ENCODE measurements at places on chromosomes 3 and 15.

- DNase-seq, result no peak
Observed at GRCh38 chr15:69524296-69524695, 71.7 kb downstream of the RPLP1 start.

- peak; percentile 16 for DNase-seq
Observed at GRCh38 chr3:129313415-129313664, 34.7 kb downstream of the HMCES start.

GRCh38 chr3:61733876-61734275, 172.5 kb downstream of the PTPRG start:
- DNase-seq, result no peak

GRCh38 chr15:70810916-70811578, 42.9 kb downstream of the LARP6 start:
- DNase-seq, result no peak

DNA sequence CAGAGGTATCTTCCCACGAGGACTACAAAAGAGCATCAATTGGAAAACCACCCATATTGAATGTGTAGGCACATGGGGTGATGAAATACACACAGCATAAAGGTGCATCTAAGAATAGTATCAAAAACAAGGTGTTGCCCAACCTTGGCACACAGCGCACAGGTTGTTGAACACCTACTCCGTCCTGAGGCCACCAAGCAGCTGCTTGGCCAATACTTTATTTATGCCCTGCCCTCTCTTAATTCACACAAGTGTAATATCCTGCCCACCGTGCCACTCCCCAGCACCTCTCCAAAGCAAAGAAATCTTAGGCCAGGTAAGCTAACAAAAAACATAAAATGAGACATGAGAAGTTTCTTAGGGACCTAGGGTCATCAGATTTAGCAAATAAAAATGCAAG, 31.2 kb downstream of the WWTR1 start:
- no peak for DNase-seq

DNA sequence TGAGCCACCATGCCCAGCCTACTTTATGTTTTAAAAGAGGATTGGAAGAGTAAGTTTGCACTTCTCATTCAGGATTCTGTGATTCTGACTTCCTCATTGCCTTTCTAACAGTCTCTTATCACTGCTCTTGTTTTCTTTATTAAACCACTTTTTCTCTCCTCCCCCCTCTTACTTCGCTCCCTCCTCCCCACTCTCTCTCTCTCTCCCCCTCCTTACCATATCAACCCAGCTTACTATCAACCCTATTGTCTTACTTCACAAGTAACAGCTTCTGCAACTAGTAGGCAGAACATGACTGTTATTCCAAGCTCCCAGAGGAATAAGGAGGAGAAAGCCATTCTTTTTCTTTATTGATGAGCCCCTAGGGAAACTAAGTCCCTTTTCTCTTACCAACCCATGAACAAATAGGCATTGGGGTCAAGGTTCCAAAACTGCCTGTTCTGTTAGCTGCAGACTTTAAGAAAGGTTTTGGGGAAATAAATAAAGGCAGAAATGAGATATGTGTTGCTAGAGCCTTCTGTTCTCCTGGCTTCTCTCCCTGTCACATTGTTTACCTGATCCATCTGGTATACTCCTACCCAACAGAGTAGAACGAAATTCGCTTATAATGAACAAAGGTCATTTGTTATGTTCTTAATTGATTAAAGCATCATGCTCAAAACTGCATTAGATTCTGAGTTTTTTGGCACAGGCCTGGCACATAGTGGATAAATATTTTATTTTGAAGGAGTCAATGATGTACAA, 56.4 kb upstream of the RASGRP1 start:
- DNase-seq, result no peak

- no peak for DNase-seq
Observed at GRCh38 chr15:66897971-66898370, 167.4 kb upstream of the SMAD3 start.

- no peak for DNase-seq
Observed at GRCh38 chr3:94673876-94674275, 611.0 kb downstream of the NSUN3 start.

GRCh38 chr3:106033654-106034053, 164.8 kb upstream of the CBLB start:
- no peak for DNase-seq

GRCh38 chr3:143286392-143287010, 166.9 kb downstream of the CHST2 start:
- DNase-seq, result no peak

DNA sequence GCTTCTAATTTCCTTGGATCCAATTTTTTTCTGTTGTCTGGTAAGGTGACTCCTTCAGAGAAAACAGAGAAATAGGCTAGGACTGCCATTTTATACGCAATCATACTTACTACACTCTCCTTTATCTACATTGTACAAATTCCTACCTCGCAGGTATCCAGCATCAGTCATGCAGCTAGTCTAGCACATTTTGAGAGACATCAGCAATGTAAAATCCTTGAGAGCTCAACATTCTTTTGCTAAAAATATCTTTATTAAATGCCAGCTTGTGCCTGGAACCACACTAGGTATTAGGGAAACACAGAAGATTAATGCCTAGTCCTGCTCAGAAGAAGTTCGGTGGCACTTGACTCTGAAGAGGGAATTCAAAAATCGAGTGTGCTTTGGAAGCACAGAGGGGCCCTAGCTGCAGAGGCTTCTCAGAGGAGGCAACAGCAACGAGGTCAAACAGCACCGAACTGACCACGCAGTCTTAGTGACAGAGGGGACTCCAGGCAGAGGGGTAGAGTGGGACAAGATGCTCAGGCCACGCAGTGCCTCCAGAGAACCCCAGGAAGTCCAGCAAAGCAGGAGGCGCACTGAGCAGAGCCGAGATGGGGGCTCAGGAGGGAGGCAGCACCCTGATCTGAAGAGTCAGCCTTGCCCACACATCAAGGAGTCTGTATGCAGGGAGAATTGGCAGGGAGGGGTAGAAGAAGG, 3.5 kb downstream of the FAM174B start:
- DNase-seq, result no peak

DNA sequence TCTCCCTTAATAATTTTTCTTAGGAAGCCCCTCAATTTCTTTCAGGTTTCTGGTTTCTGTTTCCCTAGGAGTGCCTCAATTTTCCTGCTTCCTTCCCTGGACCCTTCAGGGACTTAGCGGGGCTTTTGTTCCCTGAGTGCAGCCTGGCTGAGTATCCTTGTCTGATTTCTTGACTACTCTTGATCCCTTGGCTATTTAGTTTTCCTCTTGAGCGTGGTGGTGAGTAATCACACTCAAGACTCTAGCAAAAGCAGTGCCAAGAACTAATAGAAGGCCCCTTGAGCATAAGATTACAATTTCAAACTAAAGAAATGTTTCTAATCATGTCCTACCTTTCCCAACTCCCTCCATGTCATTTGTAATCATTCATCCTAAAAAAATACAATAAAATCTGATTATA, 94.3 kb upstream of the C3orf80 start:
- no peak for DNase-seq

DNA sequence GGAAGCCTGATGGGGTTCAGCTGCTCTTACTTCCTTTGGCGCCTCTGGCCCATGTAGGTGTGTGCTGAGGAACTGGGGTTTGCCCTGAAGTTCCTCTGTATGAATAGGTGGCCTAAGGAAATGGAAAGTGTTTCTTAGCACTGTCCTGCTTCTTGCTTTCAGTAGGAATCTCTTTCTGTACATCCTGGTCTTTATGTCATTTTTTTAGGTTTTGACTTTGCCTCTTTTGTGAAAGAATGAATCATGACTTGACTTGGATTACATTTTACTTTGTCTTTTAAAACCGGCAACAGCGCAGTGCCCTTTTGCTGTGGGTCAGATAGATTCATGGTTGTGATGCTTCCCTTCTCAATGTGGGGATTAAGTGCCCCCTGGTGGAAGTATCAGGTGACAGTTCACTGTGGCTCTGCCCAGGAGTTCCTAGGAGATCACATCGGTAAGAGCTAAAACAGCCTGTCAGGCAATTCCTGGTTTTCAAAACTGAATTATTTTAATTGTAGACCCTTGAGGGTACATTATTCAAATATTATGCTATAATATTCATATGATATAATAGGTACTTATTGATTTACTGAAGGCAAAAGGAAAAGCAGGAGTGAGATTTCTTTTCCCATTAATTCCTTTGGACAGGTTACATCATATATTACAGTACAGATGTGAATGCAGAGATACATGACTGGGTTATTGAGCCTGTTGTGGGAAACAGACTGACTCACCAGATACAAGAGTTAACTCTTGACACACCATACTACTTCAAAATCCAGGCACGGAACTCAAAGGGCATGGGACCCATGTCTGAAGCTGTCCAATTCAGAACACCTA, 95.4 kb downstream of the HCN4 start:
- DNase-seq, result peak; percentile 54

DNA sequence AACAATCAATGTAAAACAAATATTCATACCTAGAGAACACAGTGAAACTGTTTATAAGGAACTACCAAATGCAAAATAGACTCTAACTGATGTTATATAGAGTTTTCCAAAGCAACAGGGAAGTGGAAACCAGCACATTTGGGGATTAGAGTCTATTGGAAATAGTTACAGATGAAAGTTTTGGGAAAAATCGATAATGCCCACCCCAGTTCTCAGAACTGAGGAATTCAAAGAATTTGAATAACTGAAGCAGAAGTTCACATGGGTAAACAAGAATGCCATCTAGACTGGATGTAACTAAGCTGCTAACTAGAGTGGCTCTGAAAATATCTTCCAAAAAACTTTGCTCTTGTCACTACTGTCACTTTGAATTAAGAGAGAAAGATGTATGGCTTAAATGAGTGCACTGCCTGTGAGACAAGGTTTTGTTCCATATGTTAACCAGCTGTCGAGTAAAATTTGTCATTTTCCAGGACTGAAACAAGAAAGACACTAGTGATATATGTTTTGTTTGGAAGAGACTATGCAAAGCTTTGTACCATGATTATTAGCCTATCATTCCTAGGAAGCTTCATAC, 9.2 kb upstream of the DENND4A start:
- no peak for DNase-seq

- no peak for DNase-seq
Observed at GRCh38 chr15:77508541-77509243, 88.0 kb downstream of the HMG20A start.

DNA sequence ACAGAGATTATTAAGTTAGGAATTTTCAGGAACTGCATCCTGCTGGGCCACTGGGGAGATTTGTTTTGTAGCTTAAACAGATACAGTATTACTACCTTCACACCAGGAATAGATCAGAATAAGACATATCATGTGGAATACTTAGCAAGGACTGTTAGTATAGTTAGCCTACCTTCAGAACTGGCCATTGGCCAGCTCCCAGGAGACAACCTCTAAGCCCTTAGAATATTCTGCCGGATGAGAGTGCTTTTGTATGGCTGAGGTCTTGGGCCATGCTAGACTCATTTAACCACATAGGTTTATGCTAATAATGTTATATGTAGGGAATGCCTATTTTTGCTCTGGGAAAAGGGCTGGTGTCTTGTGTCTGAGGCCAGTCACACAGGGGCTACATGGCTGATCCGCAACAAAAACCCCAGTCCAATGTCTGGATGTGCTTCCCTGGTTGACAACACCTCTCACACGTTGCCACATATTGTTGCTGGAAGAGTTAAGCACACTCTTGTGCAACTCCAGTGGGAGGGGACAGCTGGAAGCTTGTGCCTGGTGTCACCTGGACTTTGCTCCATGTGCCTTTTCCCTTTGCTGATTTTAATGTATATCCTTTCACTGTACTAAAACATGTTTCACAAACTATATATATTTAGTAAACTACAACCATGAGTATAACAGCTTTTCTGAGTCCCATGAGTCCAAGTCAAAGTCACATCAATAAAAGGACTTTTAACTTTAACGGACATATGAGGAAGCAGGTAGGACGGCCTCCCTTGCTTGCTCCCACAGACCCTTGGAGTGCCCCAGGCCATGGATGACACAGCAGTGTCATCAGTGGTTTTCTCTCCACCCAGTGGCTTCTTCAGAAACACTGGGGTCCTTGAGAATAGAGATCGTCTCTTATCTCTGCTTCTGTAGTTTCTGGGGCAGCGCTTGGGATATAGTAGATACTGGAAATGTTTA, 118.0 kb upstream of the C3orf80 start:
- DNase-seq, result no peak

GRCh38 chr3:81352867-81353266, 408.6 kb downstream of the GBE1 start:
- DNase-seq, result no peak

DNA sequence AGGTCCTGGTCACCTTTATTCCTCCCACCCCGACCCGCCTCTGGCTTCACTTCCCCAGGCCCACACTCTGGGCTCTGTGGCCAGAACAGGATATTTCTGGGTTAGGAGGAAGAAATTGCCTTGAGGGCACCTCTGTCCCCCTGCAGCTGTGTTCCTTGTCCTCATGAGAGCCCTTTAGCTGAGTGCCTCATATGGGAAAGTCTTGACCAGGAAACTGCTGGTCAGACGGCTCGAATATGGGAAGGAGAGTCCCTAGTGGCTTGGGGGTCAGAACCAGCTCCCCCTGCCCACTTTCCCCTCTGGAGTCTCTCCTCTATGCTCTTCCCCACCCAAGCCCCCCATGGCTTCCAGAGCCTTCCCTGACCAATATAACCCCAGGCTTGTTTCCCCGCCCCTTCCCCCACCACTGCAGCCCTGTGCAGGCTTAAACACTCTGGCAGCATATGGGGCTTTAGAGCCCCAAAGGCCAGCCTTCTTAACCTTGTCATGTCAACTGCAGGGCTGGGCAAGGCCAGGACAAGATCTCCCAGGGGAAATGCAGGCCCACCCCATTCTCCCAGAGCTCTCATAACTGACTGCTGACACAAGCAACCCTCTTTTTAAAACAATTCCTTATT, 36.4 kb downstream of the SEC22C start:
- DNase-seq, result no peak

DNA sequence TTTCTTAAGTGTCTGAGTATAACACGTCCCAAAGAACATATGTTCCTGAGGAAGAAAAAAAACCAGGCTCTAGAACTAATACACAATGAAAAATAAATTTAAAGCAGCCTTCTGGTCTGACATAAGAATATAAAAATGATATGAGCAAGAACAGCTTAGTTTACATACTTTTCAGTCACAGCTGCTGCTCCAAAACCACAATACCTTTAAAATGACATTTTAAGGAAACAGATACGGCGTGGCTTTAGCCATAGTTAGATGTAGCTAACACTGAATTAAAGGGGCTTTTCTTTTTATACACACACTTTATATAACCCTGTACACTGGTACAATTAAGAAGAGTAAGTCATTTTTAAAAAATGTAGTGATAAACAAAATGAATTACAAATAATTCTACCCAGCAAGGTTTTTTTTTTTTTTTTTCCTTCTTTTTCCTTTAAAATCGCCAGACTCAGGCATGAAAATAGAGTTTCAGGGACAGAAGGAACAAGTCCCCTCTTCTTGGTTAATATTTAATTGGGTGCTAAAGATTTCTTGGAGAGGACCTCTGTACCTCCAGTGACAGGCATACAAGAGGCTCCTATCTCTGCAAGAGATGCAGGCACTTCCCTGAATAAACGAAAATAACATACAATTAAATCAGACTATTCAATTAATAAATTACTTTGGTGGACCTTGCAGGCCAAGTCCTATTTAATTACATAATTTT, 265.6 kb downstream of the FOXP1 start:
- DNase-seq, result no peak

GRCh38 chr3:197339841-197340520, 41.6 kb upstream of the DLG1 start:
- no peak for DNase-seq

GRCh38 chr15:61038387-61038786, 190.7 kb downstream of the RORA start:
- no peak for DNase-seq

- no peak for DNase-seq
Observed at GRCh38 chr3:152539191-152539764, 270.5 kb downstream of the MBNL1 start.
